ENCODE measurements at places on chromosomes 2 and 18.

DNA sequence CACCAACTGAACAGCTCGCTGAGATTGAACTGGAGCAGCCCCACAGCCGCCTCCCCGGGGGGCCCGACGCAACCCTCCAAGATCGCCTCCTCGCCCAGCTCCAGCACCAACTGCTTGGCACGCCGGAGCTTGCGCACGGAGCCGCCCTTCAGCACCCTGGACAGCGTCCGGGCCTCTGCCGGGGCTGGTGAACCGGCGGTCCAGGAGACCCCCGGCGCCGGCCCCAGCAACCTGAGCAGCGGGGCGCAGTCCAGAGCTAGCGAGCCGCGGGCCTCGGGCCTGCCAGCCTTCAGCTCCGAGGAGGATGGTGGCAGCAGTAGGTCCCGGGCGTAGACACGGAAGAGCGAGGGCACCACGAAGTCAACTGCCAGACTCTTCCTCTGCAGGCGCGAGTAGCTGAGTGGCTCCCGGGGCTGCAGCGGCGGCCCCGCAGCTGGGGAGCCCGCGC is 1.2 kb downstream of the ALK start:
- no peak for DNase-seq

DNA sequence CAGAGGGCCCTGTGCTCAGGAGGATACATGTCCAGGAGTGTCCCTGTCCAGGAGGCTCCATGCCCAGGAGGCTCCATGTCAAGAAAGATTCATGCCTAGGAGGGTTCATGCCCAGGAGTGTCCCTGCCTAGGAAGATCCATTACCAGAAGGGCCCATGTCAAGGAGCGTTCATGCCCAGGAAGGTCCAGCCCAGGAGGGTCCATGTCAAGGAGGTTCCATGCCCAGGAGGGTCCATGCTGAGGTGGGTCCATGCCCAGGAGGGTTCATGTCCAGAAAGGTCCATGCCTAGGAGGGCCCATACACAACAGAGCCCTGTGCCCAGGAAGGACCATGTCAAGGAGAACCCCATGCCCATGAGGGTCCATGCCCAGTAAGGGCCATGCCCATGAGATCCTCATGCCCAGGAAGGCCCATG is 7.0 kb downstream of the GPR35 start:
- no peak for DNase-seq

- no peak for DNase-seq
Measured at GRCh38 chr2:239806276-239806675, 218.9 kb downstream of the NDUFA10 start.

GRCh38 chr2:225124311-225125017 is 82.2 kb upstream of the DOCK10 start:
- DNase-seq: no peak

- DNase-seq: no peak
Measured at GRCh38 chr2:41829052-41829451, 218.8 kb upstream of the PKDCC start.

DNA sequence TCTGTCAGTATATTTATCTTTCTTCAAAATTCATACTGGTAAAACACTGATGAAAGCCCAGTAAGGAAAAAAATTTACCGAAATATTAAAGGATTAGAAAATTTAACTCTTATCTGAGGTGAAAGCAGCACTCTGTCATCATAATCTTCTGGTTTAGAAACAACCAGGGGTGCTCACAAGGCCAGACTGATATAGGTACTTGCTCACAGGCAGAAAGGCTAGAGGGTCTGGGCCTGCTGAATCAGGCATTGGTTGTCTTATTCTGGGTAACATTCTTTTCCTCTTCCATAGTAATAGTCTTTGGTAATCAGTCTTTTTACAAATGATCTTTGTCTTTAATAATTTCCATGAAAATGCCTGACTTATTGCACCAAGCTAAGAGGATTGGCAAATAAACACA is 221.4 kb upstream of the TFPI start:
- no peak for DNase-seq

DNA sequence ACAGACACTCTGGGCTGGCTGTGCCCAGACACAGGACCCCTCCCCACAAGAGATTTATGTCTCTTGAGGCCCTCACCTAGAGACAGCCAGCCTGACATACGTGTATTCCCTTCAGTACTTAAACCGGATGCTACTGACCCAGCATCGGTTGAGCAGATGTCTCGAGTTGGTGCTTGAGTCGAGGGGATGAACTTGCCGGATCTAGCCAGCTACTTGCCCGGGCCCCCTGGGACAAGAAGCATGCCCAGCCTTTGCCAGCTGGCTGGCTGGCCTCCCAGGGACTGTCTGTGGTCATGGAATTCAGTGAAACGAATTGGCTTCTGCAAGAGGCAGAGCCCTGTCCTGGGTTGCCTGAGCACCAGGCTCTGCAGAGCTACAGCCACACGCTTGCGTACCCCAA is 36.0 kb downstream of the DNMT3A start:
- DNase-seq: no peak

- DNase-seq: no peak
Measured at GRCh38 chr2:51013933-51014526, 17.9 kb downstream of the NRXN1 start.

GRCh38 chr2:74850496-74851190 is 16.7 kb downstream of the HK2 start:
- DNase-seq: no peak

- DNase-seq: no peak
Measured at GRCh38 chr2:11558214-11558886, 24.5 kb downstream of the GREB1 start.

DNA sequence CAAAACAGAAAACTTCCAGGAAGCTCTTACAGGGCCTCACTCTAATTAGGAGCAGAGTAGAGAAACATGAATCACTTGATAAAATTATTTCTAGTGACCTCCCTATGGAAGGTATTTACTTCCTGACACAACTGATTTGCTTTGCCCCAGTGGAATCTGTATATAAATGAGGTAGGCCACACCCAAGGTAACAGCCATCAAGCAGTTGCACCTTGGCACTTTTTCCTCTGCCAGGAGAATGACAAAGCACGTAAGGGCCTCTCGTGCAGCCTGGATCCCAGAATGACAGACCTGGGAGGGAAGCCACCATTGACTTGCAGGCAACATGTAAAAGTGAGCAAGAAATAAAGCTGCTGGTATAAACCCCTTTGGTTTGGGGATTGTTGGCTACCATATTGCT is 620.0 kb upstream of the SLC39A10 start:
- no peak for DNase-seq

DNA sequence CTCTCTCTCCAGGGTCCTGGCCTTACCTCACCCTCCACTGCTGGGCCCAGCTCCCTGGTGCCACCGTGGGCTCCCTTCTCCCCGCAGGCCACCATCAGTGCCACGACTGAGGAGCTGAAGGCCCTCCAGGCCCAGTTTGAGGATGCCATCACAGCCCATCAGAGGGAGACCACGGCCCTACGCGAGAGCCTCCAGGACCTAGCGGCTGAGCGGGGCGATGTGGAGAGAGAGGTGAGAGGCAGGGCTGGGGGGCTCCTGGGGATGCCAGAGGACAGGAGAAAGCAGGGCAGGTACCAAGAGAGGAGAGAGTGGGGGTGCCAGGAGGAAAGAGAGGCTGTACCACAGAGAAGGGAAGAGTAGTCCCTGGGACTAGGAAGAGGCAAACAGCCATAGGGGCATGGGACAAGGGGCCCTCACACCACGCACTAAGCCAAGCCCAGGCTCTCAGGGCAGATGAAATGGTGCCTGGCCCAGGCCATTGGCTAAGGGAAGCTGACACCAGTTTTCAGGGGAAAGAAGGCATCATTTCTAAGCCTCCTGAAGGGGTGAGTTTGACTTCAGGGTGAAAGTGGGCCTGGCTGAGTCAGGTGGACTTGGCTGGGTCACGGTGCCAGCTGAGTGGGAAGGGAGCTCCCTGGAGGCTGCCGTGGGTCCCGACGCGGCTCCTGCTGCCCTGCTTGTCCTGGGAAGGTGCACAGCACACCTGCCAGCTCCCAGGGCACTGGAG is 39.0 kb upstream of the SNED1 start:
- DNase-seq: no peak

DNA sequence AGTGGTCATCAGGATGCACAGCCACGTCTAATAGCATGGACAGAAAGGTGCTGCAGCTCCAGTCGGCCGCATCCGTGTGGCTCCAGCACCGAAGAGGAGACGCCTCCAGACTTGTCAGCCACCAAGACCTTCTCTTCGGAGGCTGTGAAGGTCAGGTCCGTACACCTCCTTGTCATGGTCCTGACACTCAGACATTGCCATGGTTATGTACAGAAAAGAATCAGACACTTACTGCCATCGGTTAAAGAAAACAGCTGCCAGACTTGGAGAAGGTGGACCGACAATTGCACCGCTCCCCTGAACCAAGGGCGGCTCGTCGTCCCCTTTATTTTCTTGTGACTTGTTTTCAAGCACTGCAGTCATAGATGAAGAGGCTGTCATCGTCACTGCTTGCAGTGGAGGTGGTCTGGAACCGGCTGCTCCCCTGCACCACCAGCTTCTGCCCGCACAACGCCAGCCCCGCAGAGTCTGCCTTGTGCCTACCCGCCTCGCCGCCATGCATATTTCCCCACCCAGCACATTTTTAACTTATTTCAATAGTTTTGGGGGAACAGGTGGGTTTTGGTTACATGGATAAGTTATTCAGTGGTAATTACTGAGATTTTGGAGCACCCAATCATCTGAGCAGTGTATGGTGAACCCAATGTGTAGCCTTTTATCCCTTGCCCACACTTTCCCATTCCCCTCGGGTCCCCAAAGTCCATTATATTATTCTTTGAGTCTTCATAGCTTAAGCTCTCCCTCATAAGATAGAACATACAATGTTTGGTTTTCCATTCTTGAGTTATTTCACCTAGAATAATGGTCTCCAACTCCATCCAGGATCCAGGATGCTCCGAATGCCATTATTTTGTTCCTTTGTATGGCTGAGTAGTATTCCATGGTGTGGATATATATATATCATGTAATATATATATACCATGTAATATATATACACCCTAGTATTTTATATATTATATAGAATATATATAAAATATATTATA is 18.1 kb downstream of the FBXO48 start:
- no peak for DNase-seq

- DNase-seq: no peak
Measured at GRCh38 chr2:86290596-86291327, 46.7 kb downstream of the REEP1 start.
